PC-3 (cell line): ENCODE measurements at places on chromosomes 4 and X. TPM values are rescaled to one million over a fixed set of nuclear protein-coding genes. Genes with fewer than 3 reads are reported as not detected.
A peak's percentile ranks its signal among the peaks of the same experiment; 100 is the strongest.

- DNase-seq = peak; percentile 32
Measured at GRCh38 chr4:113684534-113685091, 76.9 kb downstream of the CAMK2D start.

DNA sequence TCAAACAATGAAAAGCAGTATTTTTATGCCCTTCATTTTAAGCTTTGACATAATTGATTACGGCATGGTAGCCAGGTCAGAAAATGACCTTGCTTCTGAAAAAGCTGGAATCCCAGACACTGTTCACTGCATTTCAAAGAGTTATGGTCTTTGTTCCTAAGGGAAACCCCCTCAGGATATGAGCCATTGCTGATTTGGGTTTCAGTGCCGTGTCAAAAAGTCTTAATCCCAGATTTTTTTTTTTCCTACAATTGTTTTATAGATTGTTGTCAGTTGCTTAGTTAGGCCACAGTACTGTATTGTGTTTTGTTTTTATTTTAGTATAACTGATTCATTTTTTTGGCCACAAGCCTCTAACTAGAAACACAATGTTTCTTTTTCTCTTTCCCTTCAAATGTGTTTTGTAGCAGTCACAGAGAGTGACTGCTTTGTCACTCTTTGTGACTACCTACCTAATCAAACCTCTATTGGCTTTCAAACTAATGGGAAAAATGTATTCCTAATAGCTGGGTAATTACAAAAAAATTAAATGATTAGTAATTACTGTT lies 10.3 kb downstream of the WDR44 start:
- DNase-seq = no peak

Gene SLC2A9
- total RNA-seq = 0.11 TPM in 1 of 2 replicates, not detected in the other

Gene ATP2B3
- total RNA-seq = not detected in 2 replicates

DNA sequence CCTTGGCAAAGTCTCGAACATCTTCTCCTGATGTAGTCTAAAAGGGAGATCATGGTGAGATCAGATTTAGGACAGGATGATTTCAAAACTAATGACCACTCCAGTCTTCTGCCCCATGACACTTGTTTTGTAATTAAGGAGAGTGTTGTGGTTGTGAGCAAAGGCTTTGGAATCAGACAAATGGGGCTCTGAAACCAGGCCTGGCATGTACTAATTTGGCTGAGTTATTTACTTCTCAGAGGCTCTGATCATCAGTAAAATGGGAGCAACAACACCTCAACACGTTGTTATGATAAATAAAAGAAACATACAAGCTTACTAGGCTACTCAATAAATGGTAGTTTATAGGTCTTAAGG lies 106.9 kb upstream of the FTHL17 start:
- DNase-seq = no peak

Gene MAGEB5
- total RNA-seq = not detected in 2 replicates

DNA sequence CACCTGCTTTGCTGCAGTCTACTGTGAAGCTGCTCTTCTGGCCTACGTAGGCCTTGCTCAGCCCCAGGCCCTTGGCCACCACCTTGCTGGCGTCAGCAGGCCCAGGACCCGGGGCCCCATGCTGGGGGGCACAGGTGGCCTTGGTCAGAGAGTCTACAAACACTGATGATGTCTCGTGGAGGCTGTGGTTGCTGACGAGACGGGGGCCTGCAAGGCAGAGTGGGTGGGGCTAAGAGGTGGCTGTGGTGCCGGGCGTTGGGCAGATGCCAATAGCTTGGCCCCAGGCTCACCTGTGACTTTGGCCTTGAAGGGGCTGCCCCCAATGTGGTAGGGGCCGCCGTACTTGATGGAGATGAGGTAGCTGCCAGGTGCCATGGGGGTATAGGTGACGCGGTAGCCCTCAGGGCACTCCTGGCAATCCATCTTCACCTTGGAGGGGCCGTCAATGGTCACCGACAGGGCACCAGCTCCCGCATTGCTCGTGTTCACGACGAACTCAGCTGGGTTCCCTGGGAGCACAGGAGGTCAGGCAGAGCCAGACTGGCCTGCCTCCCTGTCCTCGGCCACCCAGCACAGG lies 25.0 kb downstream of the FLNA start:
- no peak for DNase-seq

Gene NPY1R
- total RNA-seq = 1.3 and 1.7 TPM in 2 replicates

Gene STARD8
- total RNA-seq = 0.69 and 0.91 TPM in 2 replicates

DNA sequence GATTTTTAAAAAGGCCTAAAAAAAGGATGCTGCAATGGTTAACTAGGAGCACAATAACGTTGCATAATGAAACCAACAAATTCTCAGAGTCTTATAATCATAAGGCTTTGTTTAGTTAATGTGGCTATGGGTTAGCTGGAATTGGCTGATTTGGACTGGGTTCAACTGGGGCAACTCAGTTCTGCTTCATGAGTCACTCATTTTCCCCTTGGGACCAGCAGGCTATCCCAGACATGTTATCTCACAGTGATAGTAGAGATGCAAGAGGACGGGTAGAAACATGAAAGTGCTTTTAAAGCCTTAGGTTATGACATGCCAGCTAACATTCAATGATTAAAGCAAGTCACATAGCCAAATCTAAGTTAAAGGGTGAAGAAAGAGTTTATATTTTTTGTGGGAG lies 189.2 kb upstream of the GK2 start:
- DNase-seq = no peak

Gene HPGDS
- total RNA-seq = not detected in 2 replicates

Gene NPNT
- total RNA-seq = 29.7 and 34.5 TPM in 2 replicates

DNA sequence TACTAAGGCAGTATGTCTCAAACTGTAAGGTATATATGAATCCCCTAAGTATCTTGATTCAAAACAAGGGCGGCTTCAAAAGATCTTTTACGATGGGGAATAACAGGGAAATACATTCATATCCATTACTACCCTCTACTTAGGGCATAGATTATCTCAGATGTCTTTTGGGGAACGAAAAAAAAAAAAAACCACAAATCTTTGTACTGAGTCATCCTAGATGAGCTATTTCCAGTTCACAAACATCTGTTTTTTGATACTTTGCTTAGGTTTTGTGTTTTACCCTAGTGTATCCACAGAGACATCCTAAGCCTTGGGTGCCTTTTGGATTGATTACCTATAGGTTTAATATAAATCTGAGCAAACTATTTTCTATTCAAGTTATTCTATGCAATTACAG lies 457.2 kb downstream of the NLGN4X start:
- no peak for DNase-seq

- peak; percentile 49 for DNase-seq
Measured at GRCh38 chrX:134718966-134719317, 60.7 kb upstream of the PLAC1 start.

- peak; percentile 10 for DNase-seq
Measured at GRCh38 chr4:173174594-173175012, 6.0 kb downstream of the GALNT7 start.

DNA sequence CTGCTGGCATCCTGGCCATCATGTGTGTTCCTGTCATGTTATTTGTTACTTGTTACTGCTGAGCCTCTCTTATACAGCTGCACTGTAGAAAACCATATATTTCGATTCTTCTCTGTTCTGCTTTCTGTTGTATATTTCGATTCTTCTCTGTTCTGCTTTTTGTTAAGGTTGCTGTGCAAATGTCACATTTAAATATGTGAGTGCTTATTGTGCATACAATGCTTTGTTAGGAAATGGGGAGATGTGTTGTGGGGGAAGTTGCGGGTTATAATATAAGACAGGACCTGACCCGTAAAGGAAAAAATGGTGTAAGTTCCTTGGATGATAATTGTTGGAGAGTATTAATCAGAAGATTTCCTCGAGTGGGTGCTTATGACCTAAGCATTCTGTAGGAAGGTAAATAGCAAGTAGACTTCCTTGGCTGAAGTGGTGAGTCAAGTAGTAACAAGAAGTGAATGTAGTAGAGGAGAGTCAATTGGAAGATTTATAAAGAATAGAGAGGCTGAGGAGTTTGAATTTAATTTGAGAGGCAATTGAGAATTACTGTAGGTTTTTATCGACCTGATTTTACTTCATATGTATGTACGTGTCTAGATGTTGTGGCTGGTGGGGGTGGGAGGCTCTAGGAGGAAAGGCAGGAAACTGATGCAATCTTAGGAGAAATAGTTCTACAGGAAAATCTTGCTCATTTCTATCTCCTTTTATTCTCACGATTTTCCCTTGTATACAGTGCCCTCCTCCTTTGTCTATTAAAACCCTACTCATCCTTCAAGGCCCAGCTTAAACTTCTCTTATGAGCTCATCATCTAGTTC lies 8.5 kb downstream of the OGT start:
- DNase-seq = peak; percentile 46

Gene BMP3
- total RNA-seq = 1.5 and 1.8 TPM in 2 replicates

Gene PDLIM5
- total RNA-seq = 30.7 and 57.8 TPM in 2 replicates

Gene LNX1
- total RNA-seq = 2.8 and 3.0 TPM in 2 replicates

GRCh38 chr4:82601242-82602015 lies 39.6 kb upstream of the TMEM150C start:
- DNase-seq = no peak

Gene DYNLT3
- 29.6 and 44.0 TPM in 2 replicates for total RNA-seq

Gene SLC6A8
- total RNA-seq = 45.3 and 52.5 TPM in 2 replicates

GRCh38 chr4:187070158-187070557 lies 346.5 kb upstream of the FAT1 start:
- DNase-seq = peak; percentile 2
